ENCODE measurements at places on chromosomes 11 and 22.

GRCh38 chr11:83409476-83409875 is 123.3 kb upstream of the CCDC90B start:
- H3K27ac ChIP-seq, result no peak overlapping the region
- no peak overlapping the region for H3K4me3 ChIP-seq
- no peak for DNase-seq
- no peaks in the 10 kb centered on the region for H3K36me3 ChIP-seq

- no peaks in the 10 kb centered on the region for H3K27me3 ChIP-seq
- peaks cover 3% of the 10 kb centered on the region for H3K36me3 ChIP-seq
- no peak overlapping the region for H3K4me3 ChIP-seq
These were observed 85.5 kb downstream of the NELL1 start for GRCh38 chr11:20754933-20755332.

DNA sequence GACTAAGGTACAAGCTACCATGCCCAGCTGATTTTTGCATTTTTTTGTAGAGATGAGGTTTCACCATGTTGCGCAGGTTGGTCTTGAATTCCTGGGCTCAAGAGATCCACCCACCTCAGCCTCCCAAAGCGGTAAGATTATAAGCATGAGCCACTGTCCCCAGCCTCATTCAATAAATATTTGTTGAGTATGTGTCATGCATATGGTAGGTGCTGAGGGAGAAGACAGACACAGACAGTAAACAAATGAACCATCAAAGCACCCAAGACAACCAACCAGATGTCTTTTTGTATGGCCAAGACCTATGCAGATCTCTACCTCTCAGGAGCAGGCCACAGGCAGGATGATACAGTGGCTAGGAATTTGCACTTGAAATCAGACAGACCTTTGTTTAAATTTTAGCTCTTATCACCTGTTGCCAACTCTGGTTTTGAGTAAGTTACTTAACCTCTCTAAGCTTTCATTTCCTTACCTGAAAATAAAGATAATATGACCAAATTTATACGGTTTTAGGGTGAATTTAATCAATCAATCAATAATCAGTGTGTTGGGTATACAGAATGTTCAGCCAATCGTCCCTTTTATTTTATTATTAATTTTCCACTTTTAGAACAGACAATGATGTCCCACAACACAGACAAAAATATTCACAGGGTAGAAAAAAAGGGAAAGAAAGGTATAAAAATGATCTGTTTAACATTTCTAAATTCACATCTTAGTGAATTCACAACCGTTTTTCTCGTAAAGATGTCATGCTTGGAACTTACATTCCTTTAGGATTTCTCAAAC is 128.2 kb downstream of the SGSM3 start:
- H3K27me3 ChIP-seq, result no peaks in the 10 kb centered on the region
- H3K36me3 ChIP-seq, result peaks cover 2% of the 10 kb centered on the region
- no peak overlapping the region for H3K4me3 ChIP-seq
- no peak for DNase-seq

GRCh38 chr11:134069426-134070341 is 812 bp downstream of the JAM3 start:
- peaks cover 10% of the 10 kb centered on the region for H3K36me3 ChIP-seq
- peaks cover 27% of the 10 kb centered on the region for H3K27me3 ChIP-seq
- H3K27ac ChIP-seq, result peak overlapping the region; percentile 86
- DNase-seq, result no peak
- peak overlapping the region; percentile 93 for H3K4me3 ChIP-seq
- peaks cover 10% of the 10 kb centered on the region for H3K4me1 ChIP-seq

- no peak for DNase-seq
- H3K36me3 ChIP-seq, result peaks cover 1% of the 10 kb centered on the region
- peaks cover 5% of the 10 kb centered on the region for H3K4me1 ChIP-seq
- H3K27ac ChIP-seq, result no peak overlapping the region
These were observed 16.1 kb downstream of the BIK start for GRCh38 chr22:43126501-43127165.

DNA sequence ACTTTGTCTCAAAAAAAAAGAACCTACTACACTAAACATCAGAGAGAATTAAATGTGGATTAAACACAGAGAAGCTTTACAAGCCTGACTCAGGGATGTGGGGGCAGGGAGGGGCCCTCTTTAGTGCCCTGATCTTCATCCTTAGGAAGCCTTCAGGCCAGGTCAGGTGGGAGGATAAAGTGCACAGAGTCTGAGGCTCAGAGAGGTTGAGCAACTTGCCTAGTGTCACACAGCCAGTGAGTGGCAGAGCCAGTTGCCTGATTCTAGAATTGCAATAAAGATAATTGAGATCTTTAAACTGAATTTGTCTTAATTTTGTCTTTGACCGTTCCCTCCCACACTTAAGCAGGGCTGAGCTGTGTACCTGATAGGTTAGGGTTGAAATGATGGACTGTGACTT is 7.2 kb downstream of the SEC14L6 start:
- H3K4me3 ChIP-seq, result no peak overlapping the region
- peaks cover 50% of the 10 kb centered on the region for H3K27me3 ChIP-seq
- H3K27ac ChIP-seq, result no peak overlapping the region
- no peak for DNase-seq
- H3K4me1 ChIP-seq, result peaks cover 7% of the 10 kb centered on the region

- H3K4me3 ChIP-seq, result no peak overlapping the region
- H3K36me3 ChIP-seq, result peaks cover 16% of the 10 kb centered on the region
- peaks cover 28% of the 10 kb centered on the region for H3K27me3 ChIP-seq
- no peak for DNase-seq
These were observed 2.2 kb downstream of the TNNT3 start for GRCh38 chr11:1921574-1922141.

DNA sequence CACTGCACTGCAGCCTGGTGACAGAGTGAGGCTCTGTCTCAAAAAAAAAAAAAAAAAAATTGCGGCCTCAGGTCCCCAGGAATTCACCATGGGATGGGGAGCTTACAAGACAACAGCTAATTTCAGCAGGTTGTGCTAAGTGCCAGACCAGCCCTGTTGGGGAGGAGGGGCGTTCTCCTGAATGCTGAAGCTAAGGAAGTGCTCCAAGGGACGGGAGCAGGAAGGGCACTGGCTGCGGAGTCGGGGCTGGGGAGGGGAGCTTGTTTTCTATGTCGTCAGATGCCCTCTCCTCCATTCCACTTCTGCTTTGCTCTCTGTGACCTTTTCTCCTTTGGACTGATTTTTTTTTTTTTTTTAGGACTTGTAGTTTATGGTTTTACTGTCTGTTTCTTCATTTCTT is 4.5 kb downstream of the ADAMTS15 start:
- peaks cover 4% of the 10 kb centered on the region for H3K4me1 ChIP-seq
- no peak overlapping the region for H3K27ac ChIP-seq
- H3K27me3 ChIP-seq, result peaks cover 89% of the 10 kb centered on the region

DNA sequence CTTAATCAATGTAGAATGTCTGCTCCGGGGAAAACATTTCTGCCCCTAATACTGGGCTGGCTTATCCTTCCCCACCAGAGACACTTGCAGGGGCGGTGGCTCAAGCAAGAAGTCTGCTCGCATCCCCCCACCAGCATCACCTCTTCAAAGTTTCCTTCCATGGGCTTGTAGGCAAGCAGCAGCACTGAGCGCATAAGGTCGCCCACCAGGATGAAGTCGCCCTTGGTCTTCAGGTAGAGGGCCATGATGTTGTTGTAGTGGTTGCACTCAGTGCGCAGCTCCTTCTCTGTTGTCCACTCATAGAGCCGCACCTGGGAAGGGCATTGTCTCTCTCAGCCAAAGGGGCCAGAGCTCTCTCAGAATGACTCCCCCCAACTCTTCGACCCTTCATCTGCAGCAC is 8.6 kb upstream of the VWCE start:
- H3K4me1 ChIP-seq, result peaks cover 4% of the 10 kb centered on the region
- H3K27me3 ChIP-seq, result no peaks in the 10 kb centered on the region
- H3K36me3 ChIP-seq, result peaks cover 45% of the 10 kb centered on the region
- no peak overlapping the region for H3K27ac ChIP-seq

- H3K36me3 ChIP-seq, result no peaks in the 10 kb centered on the region
- no peaks in the 10 kb centered on the region for H3K4me1 ChIP-seq
- peaks cover 10% of the 10 kb centered on the region for H3K27me3 ChIP-seq
- no peak for DNase-seq
- no peak overlapping the region for H3K27ac ChIP-seq
These were observed 17.8 kb downstream of the KCTD17 start for GRCh38 chr22:37069319-37069718.

GRCh38 chr11:37352485-37352884 is 754.4 kb upstream of the RAG2 start:
- no peaks in the 10 kb centered on the region for H3K4me1 ChIP-seq
- H3K4me3 ChIP-seq, result no peak overlapping the region
- no peaks in the 10 kb centered on the region for H3K36me3 ChIP-seq
- H3K27me3 ChIP-seq, result no peaks in the 10 kb centered on the region
- DNase-seq, result no peak

Measured in central memory CD8-positive, alpha-beta T cell (primary cell).